ENCODE measurements at places on chromosomes 6 and 20.

DNA sequence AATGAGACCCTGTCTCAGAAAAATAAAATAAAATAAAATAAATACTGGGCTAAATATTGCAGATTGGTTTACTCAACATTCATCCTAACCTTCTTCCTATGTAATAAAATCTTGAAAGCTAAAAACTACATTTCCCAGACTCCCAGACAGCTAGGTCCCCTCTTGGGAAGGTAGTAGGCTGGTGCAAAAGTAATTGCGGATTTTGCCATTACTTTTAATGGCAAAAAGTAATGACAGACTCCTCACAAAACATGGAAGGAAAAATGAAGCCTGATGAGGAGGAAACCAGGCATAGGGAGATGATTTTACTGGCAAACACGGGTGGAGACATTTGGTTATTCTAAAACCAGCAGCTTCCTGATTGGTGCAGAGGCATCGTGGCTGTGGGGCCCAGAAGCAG, 70.6 kb upstream of the E2F3 start:
- no peak for DNase-seq

DNA sequence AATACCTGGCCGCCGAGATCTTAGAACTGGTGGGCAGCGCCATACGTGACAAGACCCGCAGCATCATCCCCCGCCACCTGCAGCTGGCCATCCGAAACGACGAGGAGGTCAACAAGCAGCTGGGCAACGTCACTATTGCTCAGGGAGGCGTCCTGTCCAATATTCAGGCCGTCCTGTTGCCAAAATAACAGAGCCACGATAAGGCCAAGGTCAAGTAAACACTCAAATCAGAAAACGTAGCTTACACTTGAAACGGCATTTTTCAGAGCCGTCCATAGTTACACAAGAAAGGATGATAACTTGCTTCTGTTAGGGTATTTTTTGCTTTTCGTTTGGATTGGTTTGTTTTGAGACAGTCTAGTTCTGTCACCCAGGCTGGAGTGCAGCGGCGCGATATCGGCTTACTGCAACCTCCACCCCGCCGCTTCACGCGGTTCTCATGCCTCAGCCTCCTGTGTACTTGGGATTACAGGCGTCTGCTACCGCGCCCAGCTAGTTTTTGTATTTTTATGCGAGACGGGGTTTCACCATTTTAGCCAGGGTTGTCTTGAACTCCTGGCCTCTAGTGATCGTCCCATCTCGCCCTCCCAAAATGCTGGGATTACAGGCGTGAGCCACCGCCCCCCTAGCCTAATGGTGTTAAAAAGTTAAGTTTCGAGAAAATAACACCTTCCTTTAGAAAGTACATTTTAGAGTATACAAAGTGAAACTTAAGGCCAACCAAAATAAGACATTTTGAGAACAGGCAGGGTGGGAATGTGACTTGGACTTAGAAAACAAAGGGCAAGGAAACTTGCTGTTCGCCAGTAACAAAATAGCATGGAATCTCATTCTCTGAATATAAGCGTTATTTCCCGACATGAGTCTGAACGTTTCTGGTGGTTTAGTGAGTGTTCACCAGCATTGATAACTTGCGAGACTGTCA, 42.8 kb upstream of the HFE start:
- DNase-seq: no peak

DNA sequence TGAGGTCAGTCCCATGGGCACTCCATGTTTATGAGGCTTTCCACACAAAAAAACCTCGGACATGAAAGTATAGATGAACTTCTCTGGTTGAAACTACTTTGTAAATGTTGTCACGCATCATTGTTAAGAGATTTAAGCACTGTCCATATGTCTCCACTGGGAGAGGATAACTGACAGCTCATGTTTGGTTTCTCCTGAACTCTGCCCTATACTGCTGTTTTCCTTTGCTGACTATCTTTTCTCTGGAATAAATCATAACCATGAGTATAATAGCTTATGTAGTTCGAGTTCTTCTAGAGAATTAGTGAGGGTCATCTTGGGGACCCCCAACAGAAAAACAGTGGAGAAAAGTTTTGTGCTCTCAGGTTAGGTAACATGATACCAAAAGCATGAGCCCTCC, 14.3 kb downstream of the THEMIS start:
- DNase-seq: no peak

- DNase-seq: no peak
Measured at GRCh38 chr6:125656287-125656870, 93.1 kb upstream of the HEY2 start.

DNA sequence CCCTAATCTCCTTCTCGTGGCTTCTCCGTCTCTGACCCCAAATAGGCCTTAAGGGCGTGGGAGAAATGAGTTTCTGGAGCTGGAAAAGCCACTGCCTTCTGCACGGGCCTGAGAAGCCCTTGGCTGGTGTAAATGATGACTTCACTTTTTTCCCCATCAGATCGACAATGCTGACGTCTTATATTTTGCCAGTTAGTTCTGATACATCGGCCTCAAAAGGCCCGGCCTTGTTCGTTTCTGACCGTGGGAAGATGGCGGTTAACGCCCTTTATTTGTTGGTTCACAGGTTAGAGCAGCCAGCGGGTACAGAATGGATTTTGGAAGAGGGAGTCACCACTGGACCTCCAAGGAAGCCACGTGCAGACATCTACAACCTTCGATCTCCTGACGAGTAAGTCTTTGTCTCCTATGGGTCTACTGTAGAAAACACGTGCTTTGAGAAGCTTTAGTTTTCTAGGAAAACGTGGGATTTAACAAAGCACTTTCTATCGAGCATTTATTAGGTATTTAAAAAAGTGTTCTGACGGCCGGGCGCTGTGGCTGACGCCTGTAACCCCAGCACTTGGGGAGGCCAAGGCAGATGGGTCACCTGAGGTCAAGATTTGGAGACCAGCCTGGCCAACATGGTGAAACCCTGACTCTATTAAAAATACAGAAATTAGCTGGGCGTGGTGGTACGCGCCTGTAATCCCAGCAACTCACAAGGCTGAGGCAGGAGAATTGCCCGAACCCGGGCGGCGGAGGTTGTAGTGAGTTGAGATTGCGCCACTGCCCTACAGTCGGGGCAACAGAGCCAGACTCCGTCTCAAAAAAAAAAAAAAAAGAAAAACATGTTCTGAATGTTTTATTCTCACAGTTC, 1.2 kb upstream of the ZNFX1 start:
- no peak for DNase-seq

DNA sequence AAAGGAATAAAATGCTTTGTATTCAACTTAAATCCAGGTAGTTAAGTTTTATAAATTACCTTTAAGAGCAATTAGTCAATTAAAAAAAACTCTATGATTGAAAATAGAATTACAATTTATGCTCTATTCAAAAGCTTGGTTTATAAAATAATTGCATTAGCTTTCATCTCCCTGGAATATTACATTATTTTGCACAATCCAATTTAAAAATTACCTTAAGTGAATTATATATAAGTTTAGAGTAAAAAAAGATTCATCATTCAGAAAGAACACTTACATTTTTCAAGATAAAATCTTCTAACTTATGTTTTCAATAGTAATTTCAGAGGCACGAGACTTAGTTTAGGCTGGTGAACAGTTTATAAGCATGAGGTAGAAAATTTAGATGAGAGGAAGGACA, 14.9 kb downstream of the SSR1 start:
- DNase-seq: no peak

DNA sequence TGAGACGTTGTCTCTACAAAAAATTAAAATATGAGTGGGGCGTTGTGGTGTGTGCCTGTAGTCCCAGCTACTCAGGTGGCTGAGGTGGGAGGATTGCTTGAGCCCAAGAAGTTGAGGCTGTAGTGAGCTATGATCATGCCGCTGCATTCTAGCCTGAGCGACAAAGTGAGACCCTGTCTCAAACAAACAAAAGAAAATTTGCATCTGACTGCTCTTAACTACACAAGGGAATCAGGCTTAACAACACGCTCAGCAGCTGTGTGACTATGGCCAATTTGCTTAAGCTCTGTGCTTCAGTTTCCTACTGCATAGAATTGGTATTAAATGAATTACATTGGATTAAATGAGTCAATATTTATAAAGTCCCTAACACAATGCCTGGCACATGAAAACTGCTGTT, 24.3 kb upstream of the MRPS10 start:
- DNase-seq: no peak

- no peak for DNase-seq
Measured at GRCh38 chr6:150634176-150634963, 34.7 kb downstream of the PLEKHG1 start.

GRCh38 chr6:143782481-143782880, 60.7 kb upstream of the LTV1 start:
- no peak for DNase-seq

DNA sequence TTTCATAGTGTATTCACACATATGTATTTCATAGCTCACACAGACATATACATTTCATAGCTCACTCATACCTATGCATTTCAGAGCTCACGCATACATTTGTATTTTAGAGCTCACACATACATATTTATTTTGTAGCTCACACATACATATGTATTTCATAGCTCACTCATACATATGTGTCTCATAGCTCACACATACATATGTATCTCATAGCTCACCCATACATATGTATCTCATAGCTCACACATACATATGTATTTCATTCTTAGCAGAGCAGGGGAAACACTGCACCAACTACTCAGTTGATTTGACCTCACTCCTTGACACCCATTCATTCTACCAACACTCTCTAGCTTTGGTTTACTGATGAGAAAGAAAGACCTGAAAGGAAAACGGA, 713.6 kb downstream of the QKI start:
- no peak for DNase-seq

DNA sequence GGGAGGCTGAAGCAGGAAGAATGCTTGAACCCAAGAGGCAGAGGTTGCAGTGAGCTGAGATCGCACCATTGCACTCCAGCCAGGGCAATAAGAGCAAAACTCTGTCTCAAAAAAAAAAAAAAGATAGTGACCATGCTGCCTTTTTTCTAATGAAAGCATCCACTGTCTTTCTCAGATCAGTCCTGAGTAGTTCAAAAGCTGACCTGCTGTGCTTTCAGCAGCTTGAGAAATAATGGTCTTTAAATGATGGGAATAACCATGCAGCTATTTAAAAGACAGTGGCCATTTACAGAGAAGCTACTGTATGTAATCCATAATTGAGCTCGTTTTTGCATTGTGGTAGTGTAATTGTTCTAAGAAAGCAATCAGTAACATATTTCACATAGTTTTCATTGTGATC, 36.1 kb downstream of the DSTN start:
- DNase-seq: no peak

DNA sequence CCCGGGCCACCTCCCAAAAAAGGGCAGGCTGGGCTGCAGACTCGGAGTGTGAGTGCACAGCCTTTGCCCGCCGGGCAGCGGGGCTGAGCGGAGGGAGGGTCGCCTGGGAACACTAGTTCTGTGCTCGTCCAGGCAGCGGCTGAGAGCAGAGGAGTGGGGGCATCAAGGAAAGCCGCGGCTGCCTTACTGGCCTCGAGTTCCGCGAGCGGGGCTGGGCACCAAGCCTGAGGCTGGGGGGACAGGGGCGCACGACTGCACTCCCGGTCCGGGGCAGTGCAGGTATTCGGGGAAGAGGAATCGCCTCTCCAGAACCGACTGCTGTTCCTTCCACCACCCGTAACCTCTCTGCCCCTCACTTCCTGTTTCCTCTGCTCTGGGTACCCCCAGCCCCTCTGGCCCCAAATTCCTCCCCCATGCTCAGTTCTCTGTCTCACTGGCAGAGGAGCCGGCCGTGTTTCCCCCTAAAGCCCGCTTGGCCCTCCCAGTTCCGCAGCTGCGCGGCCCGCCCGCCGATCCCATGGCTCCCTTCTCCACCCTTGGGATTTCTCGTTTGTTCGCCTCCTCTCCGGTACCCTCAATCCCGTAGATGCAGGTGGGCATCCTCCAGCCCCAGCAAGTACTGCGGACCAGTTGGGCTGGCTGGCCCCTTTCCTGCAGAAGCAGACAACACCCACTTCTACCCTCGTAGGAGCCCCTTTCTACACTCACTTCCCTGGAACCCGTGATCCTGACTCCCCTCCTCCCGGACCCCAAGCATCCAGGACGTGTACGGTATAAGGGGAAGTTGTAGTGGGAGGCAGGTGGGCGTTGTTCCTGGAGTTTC, 5.1 kb downstream of the RING1 start:
- DNase-seq: no peak

- no peak for DNase-seq
Measured at GRCh38 chr6:111579816-111580215, 25.9 kb downstream of the TRAF3IP2 start.

DNA sequence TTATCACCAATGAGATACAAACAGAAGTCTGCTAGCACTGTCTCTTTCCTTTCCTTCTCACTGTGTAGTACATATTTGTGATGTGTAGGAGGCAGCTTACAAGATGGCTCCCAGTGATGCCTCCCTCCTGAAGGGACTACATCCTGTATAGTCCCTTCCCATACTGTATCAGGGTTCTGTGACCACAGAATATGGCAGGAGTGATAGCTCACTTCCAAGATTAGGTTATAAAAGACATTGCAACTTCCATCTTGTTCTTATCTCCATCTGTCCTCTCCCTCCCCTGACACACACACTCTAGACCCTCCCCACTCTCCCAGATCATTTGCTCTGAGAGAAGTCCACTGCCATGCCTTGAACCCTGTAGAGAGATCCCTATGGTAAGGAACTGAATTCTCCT, 38.0 kb downstream of the SESN1 start:
- DNase-seq: no peak

GRCh38 chr20:58146081-58146745, 82.2 kb downstream of the ANKRD60 start:
- DNase-seq: no peak

- DNase-seq: no peak
Measured at GRCh38 chr6:117351521-117351920, 74.2 kb downstream of the ROS1 start.

DNA sequence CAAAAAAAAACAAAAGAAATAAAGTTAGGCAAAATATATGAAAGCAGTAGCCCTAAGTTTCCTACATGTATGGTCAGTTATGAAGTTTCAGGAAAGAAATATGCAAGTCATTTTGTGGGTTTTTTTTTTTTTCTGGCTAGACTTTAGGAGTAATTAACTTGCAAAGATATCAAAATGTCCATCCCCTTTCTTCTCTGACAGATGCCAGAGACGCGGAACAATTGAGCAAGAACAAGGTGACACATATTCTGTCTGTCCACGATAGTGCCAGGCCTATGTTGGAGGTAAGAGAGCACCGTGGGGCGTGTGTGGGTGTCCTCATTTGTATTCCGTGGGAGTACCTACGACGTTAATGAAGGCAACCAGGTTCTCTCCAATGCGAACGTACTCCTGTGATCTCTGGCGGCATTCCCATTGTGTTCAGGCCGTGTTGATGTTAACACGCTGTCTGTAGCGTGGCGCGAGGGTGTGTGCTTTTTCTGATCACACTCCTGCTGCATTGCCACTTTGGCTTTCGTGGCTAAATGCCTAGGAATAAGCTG, 19.5 kb downstream of the DUSP22 start:
- no peak for DNase-seq

DNA sequence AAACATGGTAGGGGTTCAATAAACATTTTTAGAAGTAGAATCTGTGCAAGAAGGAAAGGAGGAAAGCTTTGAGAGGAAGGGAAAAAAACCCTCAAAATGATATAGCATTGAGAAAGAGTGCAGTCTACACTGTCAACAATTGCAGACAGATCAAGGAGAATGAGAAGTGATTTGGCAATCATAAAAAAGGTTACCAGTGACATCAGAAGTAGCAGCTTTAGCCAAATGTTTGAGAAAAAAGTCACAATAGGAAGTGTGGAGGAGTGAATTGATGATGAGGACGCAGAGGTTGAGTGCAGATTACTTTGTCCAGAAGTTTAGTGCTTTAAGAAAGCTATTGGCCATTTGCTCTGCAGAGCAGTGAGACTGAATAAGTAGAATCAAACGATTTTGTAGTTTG, 155.0 kb downstream of the GJA1 start:
- DNase-seq: no peak

GRCh38 chr6:48511378-48511777, 400.4 kb upstream of the PTCHD4 start:
- DNase-seq: no peak

- DNase-seq: no peak
Measured at GRCh38 chr6:92428448-92428847, 990.9 kb downstream of the EPHA7 start.

All from GM18507 (cell line).